ENCODE measurements at places on chromosomes 6 and 20.

- DNase-seq, result no peak
Observed at GRCh38 chr20:17825960-17826843, 126.4 kb downstream of the BANF2 start.

GRCh38 chr6:75735491-75736186, 13.4 kb upstream of the MYO6 start:
- peak; percentile 34 for DNase-seq

DNA sequence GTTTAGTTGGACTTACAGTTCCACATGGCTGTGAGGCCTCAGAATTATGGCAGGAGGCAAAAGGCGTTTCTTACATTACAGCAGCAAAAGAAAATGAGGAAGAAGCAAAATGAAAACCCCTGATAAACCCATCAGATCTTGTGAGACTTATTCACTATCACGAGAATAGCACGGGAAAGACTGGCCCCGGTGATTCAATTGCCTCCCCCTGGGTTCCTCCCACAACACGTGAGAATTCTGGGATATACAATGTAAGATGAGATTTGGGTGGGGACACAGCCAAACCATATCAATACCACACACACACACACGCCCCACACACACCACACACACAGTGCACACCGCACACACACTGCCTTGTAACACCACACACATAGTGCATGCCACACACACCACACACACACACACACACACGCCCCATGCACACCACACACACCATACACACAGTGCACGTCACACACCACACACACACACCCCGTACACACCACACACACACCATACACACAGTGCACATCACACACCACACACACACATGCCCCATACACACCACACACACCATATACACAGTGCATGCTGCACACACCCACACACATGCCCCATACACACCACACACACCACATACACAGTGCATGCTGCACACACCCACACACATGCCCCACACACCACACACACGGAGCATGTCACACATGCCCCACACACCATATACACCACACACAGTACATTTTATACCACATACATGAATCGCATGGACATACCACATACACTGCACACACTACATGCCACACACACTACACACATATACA, 310.5 kb downstream of the TAF4 start:
- DNase-seq, result no peak

GRCh38 chr6:125250511-125250910, 51.3 kb downstream of the HDDC2 start:
- DNase-seq, result no peak

DNA sequence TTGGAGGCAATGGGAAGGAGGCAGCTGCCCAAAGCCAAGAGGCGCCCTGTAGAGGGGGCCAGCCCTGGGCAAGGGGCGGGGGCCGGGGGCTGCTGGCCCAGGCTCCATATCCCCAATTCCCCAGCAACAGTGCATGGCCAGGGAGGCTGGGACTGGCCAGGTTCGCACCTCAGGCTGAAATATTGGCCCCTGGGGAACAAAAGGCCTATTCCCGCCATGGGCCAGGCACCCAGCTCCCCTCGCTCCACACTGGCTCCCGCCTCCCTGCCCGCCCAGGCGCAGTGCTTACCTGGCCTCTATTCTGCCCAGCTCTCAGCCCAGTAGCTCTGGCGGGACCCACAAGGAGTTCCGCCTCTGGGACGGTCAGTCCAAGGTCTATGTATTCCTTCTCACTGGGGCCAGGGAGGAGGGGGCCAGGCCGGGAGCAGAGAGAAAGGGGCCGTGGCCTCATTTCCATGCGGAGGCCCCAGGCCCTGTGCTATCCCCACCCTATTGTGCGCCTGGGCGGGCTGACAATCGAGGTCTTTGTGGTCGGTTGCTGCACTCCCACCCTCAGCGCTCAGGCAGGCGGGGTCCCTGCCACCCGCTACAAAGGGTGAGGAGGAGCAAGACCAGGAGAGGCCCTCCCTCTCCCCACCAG, 42.3 kb downstream of the YTHDF1 start:
- no peak for DNase-seq

DNA sequence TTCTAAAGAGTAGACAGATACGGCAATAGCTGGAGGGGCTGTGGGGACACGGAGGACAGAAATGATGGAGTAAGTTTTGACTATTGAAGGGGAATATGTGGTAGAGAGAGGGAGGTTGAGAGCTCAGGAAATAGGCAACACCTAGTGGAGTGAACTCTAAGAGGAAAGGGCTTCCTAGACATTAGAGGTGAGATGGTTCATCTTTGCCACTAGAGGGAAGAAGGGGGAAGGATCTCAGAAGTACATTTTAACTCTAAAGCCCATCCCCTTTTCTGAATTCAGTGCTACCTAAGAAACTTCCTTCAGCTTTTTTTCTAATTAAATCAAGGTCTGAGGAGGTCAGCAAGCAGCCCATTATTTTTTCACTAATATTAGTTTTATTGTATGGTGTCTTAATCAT, 689.4 kb upstream of the MAP3K7 start:
- DNase-seq, result no peak

- no peak for DNase-seq
Observed at GRCh38 chr20:39855799-39856198, 833.2 kb downstream of the MAFB start.

GRCh38 chr20:10713161-10713560, 39.4 kb upstream of the JAG1 start:
- DNase-seq, result no peak

DNA sequence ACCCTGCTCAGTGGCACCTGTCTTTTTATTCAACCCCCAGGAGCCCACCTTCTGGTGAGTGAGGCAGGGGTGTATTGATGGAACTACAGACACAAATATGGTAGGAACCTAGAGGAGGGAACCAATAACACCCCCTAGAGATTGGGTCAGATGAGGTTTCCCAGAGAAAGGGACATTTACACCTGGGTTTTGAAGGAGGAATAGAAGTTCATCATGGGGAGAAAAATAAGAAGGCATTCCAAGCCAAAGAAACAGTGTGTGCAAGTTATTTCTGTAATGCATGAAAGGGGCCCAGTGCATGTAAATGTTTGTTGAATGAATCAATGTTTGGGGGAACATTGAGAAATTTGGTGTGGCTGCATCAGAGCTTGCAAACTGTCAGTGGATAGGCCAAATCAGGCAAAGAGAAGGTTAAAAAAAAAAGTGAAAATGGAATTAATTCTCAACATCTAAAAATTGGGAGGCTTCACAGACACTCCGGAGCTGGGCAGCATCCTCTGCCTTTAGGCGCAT, 11.1 kb upstream of the KIAA1755 start:
- peak; percentile 44 for DNase-seq

DNA sequence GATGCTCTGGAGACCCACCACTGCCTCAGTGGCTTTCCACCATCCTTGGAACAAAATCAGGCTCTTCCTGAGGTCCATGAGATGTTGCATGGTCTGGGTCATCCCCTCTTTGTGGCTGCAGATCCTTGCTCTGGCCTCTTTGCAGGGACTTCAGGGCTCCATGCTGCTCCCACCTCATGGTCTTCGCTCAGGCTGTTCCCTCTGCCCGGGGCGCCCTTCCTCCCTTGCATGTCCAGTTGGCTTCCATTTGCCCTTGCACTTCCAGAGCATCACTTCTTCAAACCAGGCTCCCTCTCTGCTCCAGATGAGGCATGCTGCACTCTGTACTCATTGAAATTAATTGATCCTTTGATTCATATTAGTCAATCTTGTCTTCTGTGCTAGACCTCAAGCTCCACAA, 4.4 kb upstream of the PHACTR3 start:
- no peak for DNase-seq

- DNase-seq, result peak; percentile 70
Observed at GRCh38 chr20:37298190-37298939, 8.9 kb downstream of the MANBAL start.

GRCh38 chr6:137191670-137192069, 18.2 kb upstream of the IL22RA2 start:
- peak; percentile 75 for DNase-seq

GRCh38 chr6:19549109-19549508, 288.1 kb upstream of the ID4 start:
- DNase-seq, result no peak

DNA sequence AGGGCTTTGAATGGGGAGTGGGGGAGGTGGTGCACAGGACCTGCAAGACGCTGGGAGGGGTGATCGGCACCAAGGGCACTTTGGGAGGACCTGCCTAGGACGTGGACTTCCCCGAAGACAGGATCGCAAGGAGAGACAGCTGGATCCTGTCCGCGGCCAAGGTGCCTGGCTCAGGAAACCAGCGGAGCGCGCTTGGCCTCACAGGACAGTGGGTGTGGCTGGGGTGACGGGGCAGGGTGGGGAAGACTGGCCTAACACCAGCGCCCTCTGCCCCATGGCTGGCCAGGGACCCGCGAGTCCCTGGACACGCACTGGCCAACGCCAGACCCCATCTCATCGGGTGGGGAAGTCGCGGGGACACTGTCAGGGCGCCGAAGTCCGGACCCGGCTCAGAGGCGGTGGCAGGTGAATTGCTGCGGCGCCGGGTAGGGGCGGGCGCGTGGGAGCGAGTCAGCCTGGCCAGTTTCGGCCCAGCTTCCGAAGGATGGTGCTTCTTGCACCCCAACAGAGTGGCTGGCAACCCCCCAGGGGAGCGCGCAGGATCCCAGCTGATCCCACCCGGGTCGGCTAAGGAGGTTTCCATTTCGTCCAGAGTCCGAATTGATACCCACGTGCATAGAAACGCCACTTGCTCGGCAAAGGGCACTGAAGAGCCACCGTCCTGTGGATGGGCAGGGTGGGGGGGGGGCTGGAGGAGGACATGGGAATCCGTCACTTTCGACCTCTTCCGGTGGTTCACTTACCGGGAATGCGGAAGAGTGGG, 785 bp upstream of the THBD start:
- peak; percentile 57 for DNase-seq

GRCh38 chr6:117906507-117906957, 532 bp upstream of the SLC35F1 start:
- no peak for DNase-seq

DNA sequence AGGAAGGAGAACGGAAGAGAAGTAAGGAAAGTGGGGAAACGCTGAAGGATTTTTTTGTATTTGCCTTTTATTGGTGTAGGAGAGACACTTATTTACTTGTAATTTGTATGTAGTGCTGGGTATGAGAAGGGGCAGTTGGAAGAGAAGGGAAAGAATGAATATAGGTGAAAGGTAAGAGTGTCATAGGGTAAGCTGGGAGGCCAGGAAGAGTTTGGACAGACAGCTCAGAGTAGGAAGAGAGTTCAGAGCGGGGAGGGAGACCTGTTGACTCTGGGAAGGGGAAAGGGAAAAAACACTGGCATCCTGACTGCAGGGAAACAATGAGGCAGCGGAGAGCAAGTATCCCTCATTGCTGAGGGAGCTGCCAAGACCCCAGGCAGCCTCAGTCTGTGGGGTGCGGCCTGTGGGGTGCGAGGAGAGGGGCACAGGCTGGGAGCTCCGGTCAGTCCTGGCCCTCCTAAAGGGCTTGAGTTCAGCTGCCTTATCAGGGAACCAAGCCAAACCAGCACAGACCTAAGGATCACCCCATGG, 3.1 kb downstream of the TRAF3IP2 start:
- DNase-seq, result no peak

GRCh38 chr6:18330548-18331081, 56.5 kb upstream of the RNF144B start:
- DNase-seq, result no peak

DNA sequence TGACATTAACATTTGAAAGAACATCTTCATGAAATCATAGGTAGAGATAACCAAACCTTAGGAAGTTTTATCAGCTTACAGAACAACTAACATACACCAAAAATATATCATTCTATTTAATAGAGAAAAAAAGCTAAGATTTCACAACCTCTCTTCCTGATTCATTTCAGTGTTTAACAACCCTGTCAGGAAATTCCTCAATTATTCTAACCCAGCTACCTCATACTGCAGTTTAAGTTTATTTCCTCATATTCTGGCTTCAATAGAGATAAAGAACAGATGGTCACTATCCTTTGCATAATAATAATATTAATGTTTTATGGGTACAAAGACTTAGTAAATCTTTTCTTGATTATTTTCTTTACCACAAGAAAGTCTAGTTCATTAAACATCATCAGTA, 112.9 kb upstream of the HSF2 start:
- peak; percentile 73 for DNase-seq

DNA sequence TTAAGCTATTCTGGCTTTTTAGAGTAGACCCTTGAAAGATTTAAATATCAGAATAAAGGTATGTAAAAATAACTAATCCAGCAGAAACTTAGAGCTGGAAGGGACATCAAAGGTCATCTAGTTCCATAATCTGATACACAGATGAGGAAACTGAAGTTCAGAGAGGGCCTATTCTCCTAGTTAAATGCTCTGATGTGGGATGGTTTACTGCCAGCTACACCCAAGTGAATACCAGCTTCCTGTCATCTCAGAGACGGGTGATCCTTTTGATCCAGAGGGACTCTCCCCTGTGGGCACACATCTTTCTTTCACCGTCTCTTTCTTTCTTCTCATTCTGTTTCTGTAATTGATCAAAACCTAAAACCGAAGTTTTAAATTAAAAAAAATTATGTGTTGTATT, 94.1 kb downstream of the MAN1A1 start:
- no peak for DNase-seq

- no peak for DNase-seq
Observed at GRCh38 chr20:50449738-50450492, 60.3 kb upstream of the PTPN1 start.

DNA sequence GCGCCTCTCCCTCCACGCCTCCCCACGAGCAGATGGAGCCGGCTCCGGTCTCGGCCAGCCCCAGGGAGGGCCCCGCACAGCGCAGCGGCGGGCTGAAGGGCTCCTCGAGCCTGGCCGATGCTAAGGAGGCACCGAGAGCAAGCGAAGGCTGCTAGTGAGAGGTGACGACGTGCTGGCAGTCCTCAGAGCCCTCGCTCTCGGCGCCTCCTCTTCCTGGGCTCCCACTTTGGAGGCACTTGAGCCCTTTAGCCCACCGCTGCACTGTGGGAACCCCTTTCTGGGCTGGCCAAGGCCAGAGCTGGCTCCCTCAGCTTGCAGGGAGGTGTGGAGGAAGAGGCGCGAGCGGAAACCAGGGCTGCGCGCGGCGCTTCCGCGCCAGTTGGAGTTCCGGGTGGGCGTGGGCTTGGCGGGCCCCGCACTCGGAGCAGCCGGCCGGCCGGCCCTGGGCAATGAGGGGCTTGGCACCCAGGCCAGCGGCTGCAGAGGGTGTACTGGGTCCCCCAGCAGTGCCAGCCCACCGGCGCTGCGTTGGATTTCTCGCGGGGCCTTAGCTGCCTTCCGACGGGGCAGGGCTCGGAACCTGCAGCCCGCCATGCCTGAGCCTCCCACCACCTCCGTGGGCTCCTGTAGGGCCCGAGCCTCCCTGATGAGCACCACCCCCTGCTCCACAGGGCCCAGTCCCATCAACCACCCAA, 2.5 kb upstream of the TMEM14C start:
- DNase-seq, result no peak

DNA sequence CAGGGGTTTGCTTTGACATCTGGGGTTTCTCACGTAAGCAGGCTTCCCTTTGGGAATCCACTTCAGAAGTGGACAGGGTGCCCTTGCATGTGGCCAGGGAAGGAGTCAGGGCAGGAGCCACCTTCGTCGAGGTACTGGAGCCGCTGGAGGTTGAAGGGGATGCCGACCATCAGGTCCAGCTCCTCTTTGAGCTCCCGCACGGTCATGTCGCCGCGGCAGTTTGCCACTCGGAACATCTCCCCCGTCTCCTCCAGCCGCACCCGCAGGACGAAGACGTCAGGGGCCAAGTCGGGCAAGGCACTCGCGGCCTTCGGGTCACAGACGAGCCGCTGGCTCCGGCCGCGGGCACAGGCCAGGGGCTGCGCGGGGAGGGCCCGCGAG, 360 bp downstream of the ANKRD60 start:
- DNase-seq, result peak; percentile 15

- DNase-seq, result no peak
Observed at GRCh38 chr6:44676246-44676790, 288.8 kb downstream of the CDC5L start.

All from adipocyte (in vitro differentiated cells).